IMR-90 (cell line): ENCODE measurements at places on chromosomes 16 and 17. TPM values are rescaled to one million over a fixed set of nuclear protein-coding genes. Genes with fewer than 3 reads are reported as not detected.
A peak's percentile ranks its signal among the peaks of the same experiment; 100 is the strongest.

DNA sequence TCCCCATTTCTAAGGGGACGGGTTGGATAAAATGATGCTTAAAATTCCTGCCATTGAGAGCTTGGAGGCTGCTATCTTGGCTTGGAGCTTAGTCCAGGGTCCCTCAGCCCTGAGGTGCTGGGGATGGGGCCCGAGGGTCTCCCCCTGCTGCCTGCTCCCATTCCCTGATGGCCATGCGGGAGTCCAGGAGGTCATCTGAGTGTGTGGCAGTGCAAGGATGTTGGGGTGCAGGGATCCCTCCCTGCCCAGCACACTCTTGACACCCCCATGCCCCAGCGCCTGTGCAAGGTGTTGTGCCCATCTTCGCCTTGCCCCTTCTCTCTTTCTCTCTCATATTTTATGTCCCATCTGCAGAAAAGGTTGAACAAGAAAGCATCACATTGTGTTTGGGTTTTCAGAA is 90.4 kb downstream of the IRF8 start:
- no peak for DNase-seq

CD68 gene
- total RNA-seq, result 16.0 and 23.3 TPM in 2 replicates

GRCh38 chr16:66605979-66606751 is 1.7 kb downstream of the CMTM3 start:
- DNase-seq, result no peak

ITGAD gene
- not detected in 2 replicates for total RNA-seq

DNA sequence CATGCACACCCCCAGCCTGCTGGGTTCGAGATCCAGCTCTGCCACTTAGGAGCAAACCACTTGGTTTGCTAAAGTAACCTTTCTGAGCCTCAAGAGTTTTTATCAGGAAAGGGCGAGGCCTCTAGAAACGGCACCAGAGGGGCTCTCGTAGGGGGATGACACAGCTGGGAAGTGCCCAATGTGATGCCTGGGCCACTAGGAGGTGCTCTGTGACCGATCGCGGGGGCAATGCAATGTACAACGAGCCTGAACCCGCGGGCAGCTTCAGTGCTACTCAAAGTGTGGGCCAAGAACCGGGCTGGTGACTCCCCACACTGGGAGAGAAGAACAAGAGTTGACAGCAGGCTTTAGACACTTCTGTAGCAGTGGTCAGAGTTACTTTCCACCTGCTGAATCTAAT is 9.4 kb downstream of the C16orf89 start:
- DNase-seq, result no peak

- DNase-seq, result no peak
These were observed 4.8 kb downstream of the RNF222 start for GRCh38 chr17:8392674-8393469.

ZPBP2 gene
- not detected in 2 replicates for total RNA-seq

DNA sequence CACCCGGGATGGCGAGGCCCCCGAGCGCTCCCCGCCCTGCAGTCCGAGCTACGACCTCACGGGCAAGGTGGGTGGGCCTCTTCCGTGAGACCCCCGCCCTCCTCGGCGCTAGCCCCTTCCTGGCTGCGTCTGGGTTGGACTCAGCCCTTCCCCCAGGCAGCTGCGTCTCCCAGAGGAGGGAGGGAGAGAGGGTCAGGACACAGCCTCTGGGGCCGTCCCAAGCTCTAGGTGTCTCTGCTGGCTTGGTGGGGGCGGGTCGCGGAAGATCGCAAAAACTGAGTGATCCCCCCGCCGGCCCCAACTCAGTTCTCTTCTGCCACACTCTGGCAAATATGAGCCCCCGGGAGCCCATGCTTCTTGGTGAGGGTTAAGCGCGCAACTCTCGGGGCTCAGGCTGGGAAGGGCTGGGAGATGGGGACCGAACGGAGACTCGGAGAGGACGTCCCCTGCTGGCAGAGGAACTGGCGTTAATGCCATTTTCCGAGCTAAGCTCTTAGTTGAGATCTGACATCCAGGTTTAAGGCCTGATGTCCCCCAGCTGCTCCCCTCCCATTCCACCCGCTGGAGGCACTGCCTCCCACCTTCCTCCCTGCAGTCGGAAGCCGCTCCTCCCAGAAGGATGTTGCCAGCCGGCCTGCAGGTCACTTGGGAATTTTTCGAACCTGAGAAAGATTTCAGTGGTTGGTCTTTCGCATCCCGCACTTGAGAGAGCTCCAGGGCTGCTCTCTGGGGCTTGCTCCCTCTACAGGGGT is 419 bp downstream of the RAB37 start:
- DNase-seq, result no peak

ZACN gene
- not detected in 2 replicates for total RNA-seq

EFCAB5 gene
- under 0.01 TPM in 1 of 2 replicates, not detected in the other for total RNA-seq

DNA sequence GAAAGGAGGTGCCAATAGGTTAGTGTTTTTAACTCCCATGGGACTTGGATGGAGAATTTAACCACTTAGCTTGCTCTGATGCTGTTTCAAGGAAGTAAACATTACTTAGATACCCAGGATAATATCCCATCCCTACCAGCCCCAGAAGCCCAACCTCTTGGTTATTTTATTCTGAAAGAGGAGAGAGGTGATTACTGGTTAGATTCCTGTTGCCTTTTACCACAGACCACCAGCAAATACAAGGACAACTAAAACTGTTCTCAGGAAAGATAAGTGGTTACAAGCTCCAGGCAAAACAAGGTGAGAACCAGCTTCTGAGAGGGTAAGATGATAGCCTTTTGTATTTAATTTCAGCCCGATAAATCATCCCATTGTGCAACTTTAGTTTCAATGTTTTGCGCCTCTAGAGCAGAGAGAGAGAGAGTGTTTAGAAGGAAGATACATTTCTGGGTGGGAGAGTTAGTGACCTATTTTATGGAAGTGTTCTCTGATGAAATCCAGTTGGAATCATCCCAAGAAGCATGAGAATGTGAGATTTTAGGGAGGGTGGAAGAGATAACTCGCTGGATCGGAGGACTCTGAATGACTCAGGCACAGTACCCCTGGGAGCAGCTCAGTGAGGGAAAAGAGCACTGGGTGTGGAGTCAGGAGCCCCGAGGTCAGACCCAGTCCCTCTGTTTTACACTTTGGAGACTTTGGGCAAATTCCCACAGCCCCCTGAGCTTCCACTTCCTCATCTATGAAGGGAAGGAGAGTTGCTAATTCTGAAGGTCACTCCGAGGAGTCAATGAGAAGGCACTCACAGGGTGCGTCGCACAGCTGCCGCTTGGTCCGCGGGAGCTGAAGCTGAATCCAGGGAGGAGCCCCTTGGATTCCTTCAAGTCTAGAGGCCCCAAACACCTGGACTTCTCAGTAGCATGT is 12.1 kb downstream of the GLP2R start:
- DNase-seq, result peak; percentile 85

DNA sequence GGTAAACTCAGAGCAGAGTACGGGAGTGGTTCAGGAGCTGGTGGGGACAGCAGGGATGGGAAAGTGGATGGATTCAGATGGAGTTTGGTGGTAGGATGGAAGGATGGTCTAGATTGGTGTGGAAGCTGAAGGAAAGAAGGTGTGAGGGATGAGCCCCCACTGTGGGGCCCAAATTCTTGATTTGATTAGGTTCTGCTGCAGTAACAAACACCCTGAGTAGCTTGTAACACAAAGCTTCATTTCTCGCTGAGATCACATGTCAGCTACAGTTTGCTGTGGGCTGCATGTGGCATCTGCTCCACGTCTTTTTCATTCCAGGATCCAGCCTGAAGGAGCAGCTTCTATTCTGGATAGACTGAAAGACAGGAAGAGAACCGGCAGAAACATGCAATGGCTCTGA is 143.8 kb downstream of the IRX3 start:
- no peak for DNase-seq

SPATA32 gene
- under 0.01 and 0.18 TPM in 2 replicates for total RNA-seq

- DNase-seq, result no peak
These were observed 14.6 kb downstream of the PDK2 start for GRCh38 chr17:50109785-50110184.

GRCh38 chr17:29711588-29712385 is 89.1 kb upstream of the CORO6 start:
- no peak for DNase-seq
